HCT116 (cell line): ENCODE measurements at places on chromosomes 11 and 22.

- H3K36me3 ChIP-seq: no peaks in the 10 kb centered on the region
- no peak overlapping the region for H3K27ac ChIP-seq
- no peak overlapping the region for H3K4me3 ChIP-seq
Measured at GRCh38 chr11:117016747-117017146, 81.5 kb downstream of the SIK3 start.

DNA sequence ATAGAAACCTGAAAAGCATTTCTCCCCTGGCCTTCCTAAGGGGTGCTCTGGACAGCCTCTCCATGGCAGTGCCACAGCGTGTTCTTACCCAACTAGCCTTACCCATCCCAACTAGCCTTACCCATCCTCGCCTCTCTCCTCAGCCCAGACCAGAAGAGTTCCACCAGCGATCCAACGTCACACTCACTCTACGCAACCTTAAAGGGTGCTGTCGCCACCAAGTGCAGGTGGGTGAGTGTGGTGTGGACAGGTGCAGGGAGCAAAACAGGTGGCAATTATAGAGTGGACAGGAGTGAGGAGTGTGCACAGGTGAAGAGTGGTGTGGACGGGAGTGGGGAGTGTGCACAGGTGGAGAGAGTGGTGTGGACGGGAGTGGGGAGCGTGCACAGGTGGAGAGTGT lies 17.8 kb downstream of the TMEM121B start:
- no peak overlapping the region for H3K4me3 ChIP-seq
- no peaks in the 10 kb centered on the region for H3K27me3 ChIP-seq
- no peak overlapping the region for H3K27ac ChIP-seq
- no peak for DNase-seq

DNA sequence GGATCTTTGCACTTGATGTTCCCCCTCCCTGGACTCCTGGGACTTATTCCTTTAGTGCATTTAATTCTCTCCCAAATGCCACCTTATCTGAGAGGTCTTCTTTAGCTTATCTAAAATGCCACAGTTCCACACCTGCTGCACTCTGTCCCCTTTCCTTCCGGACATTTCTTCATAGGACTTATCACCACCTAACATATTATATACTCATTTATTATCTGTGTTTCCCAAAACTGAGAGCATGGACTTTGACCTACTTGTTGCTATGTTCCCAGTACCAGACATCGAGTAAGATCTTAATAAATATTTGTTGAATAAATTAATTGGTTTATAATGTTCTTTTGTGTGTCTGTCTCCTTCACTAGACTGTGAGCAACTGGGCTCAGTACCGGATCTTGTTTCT lies 585.3 kb downstream of the INSC start:
- no peak overlapping the region for H3K27ac ChIP-seq
- H3K4me3 ChIP-seq: no peak overlapping the region

DNA sequence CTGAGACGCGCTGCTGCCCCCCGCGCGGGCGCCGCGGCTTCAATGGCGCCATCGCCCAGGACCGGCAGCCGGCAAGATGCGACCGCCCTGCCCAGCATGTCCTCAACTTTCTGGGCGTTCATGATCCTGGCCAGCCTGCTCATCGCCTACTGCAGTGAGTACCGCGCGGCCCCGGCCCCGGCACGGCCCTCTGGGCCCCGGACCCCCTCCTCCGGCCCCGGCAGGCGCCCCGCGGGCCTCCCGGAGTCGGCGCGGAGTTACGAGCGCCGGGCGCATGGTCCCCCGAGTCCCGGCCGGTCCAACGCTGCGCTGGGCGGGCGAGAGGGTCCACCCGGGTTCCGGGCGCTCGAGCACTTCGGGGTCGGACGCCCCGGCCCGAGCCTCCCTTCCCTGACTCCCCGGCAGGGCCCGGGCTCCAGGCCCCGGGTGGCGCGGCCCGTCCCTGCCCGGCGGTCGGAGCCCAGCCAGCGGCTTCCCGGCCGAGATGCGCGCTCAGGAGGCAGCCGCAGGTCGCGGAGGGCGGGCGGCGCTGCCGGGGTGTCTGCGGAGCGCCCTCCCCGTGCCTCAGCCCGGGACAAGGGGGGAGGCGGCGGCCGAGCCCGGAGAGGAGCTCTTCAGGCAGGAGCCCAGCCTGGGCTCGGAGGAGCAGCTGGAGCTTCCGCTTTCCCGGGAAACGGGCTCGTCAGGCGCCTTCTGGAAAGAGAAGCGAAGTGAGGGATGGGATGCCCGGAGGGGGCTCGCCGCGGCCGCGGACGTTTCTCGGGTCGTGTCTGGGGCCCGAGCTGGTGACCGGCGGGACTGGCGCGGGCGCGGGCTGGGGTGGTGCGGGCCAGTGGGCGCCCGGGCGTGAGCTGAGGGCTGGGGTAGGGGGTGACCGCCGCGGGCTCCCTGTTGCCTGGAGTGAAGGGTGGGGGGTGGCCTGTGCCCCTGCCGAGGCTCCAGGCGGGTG lies 1337.8 kb downstream of the BRD1 start:
- no peaks in the 10 kb centered on the region for H3K36me3 ChIP-seq
- H3K27ac ChIP-seq: no peak overlapping the region
- no peak for DNase-seq
- no peaks in the 10 kb centered on the region for H3K27me3 ChIP-seq
- H3K4me1 ChIP-seq: no peaks in the 10 kb centered on the region

GRCh38 chr11:102592634-102593581 lies 32.2 kb downstream of the MMP20 start:
- peaks cover 12% of the 10 kb centered on the region; the same call in 1 of the 2 replicates for H3K36me3 ChIP-seq
- no peaks in the 10 kb centered on the region for H3K27me3 ChIP-seq
- H3K4me3 ChIP-seq: no peak overlapping the region

DNA sequence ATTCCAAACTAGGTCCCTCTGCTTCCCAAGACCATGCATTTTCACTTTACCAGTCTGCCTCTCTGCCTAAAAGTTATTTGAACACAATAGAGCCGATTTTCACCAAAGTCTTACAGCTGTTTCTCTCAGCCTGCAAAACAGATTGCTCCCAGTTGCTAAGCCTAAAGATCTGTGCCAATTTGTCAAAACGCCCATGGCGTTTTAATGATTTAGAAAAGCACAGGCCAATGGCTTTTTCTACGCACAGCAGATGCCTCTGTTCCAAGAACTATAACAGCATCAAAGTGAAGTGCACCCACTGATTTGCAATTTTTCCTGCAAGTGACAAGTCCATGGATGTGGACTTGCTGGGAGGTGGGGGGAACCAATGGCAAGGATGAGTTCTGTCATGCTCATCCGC lies 173.9 kb upstream of the SYN3 start:
- H3K4me1 ChIP-seq: no peaks in the 10 kb centered on the region
- H3K27ac ChIP-seq: no peak overlapping the region
- no peaks in the 10 kb centered on the region for H3K36me3 ChIP-seq
- DNase-seq: no peak
